MCF 10A (cell line): ENCODE measurements at places on chromosomes 12 and 14. TPM values are rescaled to one million over a fixed set of nuclear protein-coding genes. Genes with fewer than 3 reads are reported as not detected.

The VPS33A gene
- total RNA-seq: 16.5 and 22.2 TPM in 2 replicates

The CCDC88C gene
- total RNA-seq: 11.4 and 19.7 TPM in 2 replicates

- H3K36me3 ChIP-seq: peaks cover 6% of the 10 kb centered on the region
- DNase-seq: peak; percentile 84
- peak within 1 kb of the TSS; percentile 98 for H3K4me3 ChIP-seq
- H3K27me3 ChIP-seq: no peaks in the 10 kb centered on the region
- H3K4me1 ChIP-seq: peaks cover 25% of the 10 kb centered on the region
Measured at GRCh38 chr12:38905480-38906351, at the start of gene CPNE8. CPNE8 (minus strand) TSS chr12:38905591; CDS start chr12:38905534, 57 bp downstream.

DNA sequence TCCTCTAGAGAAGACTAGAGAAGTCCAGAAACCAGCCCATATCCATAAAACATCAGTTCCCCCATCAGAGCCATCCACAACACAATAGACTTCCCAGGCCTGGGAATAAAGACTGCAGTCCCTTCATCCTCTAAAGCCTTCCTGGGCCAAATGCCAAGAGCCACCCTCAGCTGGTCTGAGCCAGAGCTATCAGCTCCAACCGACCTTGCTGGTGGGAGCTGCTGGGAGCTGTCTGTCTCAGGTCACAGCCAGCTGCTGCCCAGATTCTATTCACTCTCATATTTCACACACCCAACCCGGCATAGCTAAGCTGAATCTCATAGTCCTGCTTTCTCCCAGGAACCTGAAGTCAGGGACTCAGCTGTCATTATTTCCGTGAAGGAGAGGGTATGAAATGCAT is 10.9 kb upstream of the TFCP2 start:
- peak; percentile 54 for DNase-seq
- H3K27me3 ChIP-seq: no peaks in the 10 kb centered on the region
- H3K36me3 ChIP-seq: no peaks in the 10 kb centered on the region
- no peak overlapping the region for H3K27ac ChIP-seq
- no peak overlapping the region for H3K4me3 ChIP-seq

DNA sequence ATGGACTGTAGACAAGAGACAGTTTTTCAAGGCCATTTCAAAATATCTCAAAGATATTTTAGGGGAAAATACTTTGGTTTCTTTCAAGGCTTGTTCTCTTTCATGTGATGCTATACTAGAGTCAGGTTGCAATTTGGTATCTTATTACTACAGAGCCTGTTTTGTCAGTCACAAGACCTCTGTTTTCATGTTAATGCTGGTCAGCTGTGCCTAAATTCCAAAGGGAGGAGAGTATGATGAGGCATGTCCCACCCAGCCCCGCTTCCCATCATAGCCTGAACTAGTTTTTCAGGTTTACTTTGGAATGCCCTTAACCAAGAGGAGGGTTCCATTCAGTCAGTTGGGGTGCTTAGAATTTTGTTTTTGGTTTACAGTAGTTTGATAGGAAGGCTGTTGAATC is 52.6 kb downstream of the GPHB5 start:
- H3K27ac ChIP-seq: no peak overlapping the region
- no peaks in the 10 kb centered on the region for H3K4me1 ChIP-seq
- no peaks in the 10 kb centered on the region for H3K36me3 ChIP-seq
- H3K27me3 ChIP-seq: no peaks in the 10 kb centered on the region

The HNF1A gene
- not detected in 2 replicates for total RNA-seq
